ENCODE measurements at places on chromosomes 11 and 22. TPM values are rescaled to one million over a fixed set of nuclear protein-coding genes. Genes with fewer than 3 reads are reported as not detected.

Gene MB
- not detected for total RNA-seq

Gene CECR2
- not detected for total RNA-seq

Gene IL17REL
- not detected for total RNA-seq

Gene MS4A6E
- not detected for total RNA-seq

Gene PHOX2A
- total RNA-seq: not detected

Gene MRGPRX4
- not detected for total RNA-seq

Gene CWF19L2
- 21.8 TPM for total RNA-seq

Gene WEE1
- 9.3 TPM for total RNA-seq

Gene FLRT1
- total RNA-seq: not detected

Gene MYOD1
- not detected for total RNA-seq

Gene ZBTB16
- 20.6 TPM for total RNA-seq

Gene CSNK1E
- 217 TPM for total RNA-seq

Gene PTGDR2
- 0.36 TPM for total RNA-seq

Gene OR4D5
- not detected for total RNA-seq

Gene CD3D
- 274 TPM for total RNA-seq

Gene EFCAB6
- total RNA-seq: 0.36 TPM

Gene CEP164
- 36.7 TPM for total RNA-seq

Gene LDHAL6A
- not detected for total RNA-seq

Gene SLC22A25
- not detected for total RNA-seq

Gene CRYBB1
- total RNA-seq: not detected

Measured in CD4-positive, alpha-beta T cell (primary cell).